ENCODE measurements at places on chromosomes 2 and 18. TPM values are rescaled to one million over a fixed set of nuclear protein-coding genes. Genes with fewer than 3 reads are reported as not detected.

NOP58 gene
- total RNA-seq: 120 TPM

MCFD2 gene
- total RNA-seq: 103 TPM

RNF125 gene
- 0.32 TPM for total RNA-seq

MAP2 gene
- total RNA-seq: 0.82 TPM

COLEC11 gene
- total RNA-seq: 0.61 TPM

PXDN gene
- 12.3 TPM for total RNA-seq

AFF3 gene
- total RNA-seq: 0.06 TPM

ZBTB7C gene
- 0.02 TPM for total RNA-seq

CHRND gene
- total RNA-seq: not detected
